ENCODE measurements at places on chromosomes 4 and X. TPM values are rescaled to one million over a fixed set of nuclear protein-coding genes. Genes with fewer than 3 reads are reported as not detected.
A peak's percentile ranks its signal among the peaks of the same experiment; 100 is the strongest.

The GAGE2A gene
- total RNA-seq: not detected

The SPIN2A gene
- total RNA-seq: 1.5 TPM

The DKK2 gene
- total RNA-seq: 0.71 TPM

The AMTN gene
- total RNA-seq: not detected

DNA sequence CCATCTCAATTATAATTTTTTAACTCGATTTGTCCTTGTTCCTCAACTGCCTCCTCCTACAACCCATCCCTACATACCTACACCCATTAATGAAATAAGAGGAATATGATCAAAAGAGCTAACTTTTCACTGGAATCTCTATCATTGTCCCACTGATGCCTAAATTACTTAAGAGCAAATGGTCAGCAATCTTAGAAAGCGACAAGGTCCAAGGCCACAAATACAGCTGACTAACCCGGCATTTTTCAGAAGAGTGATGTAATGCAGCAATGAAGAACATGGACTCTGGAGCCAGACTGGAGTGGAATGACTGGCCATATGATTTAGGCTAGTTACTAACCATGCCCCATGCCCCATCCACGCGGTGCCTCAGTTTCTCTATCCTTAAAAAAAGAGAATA, 56.2 kb downstream of the PPA2 start:
- no peak overlapping the region for H3K4me3 ChIP-seq
- H3K27ac ChIP-seq: no peak overlapping the region
- no peaks in the 10 kb centered on the region for H3K27me3 ChIP-seq
- DNase-seq: no peak
- no peaks in the 10 kb centered on the region for H3K4me1 ChIP-seq

DNA sequence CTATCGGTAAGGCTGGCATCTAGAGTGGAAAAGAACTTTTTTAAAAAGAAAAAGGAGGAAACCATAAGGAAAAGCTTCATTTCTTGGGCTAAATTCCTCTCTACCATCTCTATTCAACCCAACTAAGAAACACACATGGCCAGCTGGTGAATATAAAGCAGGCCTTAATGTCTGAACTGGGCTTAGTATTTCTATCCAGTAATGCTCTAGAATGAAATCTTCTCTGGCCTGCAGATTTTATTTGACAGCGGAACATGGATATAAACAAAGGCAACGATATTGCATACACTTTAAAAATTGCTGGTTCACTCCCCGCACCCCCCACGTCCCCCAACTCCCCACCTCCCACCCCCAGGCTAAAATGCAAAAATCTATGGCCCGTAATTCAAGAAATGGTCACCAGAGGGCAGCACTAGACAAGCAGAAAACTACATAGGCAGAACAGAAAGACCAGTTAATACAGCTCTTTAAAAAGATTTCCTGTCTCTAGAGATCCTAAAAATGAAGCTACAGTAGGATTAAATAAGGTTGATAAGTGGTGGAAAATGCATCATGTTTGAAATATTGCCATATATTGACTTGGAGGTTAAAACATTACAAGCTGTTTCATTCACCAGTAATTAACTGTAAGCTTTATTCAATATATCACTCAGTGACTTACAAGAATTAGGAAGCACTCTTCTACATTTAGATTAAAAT, 155.2 kb upstream of the GALNT7 start:
- no peak overlapping the region for H3K27ac ChIP-seq
- no peak for DNase-seq
- H3K36me3 ChIP-seq: no peaks in the 10 kb centered on the region
- no peaks in the 10 kb centered on the region for H3K4me1 ChIP-seq

DNA sequence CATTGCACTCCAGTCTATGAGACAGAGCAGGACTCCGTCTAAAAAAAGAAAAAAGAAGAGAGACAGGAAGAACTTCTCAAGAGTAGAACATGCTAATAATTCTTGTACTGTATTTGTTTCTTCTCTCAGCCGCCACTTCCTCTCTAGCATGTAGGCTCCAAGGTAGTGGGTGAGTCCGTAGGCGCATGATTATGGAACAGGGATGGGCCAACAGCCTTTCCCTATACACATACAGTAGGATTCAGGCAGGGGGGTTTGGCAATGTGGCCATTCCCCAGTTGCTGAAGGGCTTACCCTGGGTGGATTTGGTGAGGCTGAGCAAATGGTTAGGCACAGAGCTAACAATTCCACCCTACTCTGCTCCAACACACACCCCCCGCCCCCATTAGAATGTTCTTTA, 35.0 kb upstream of the APLN start:
- H3K4me3 ChIP-seq: no peak overlapping the region
- H3K36me3 ChIP-seq: no peaks in the 10 kb centered on the region
- no peak overlapping the region for H3K27ac ChIP-seq
- H3K27me3 ChIP-seq: no peaks in the 10 kb centered on the region
- DNase-seq: no peak
- H3K4me1 ChIP-seq: no peaks in the 10 kb centered on the region

DNA sequence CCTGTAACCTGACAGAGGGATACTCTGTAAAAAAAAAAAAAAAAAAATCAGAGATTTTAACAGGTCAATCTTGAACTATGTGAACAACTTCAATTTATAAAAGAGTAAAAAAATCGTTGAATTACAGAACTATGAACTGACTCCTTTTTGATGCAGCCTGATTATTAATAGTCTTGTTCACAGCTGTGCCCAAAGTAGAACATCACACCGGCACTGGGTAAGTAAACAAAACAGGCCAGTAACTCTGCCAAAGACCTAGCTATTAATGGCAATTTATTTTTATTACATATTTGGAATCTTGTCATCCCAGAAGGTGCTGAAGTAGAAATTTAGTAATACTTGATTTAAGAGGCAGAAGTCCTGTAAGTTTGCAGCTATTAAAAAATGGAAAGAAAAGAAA, 31.4 kb downstream of the CPE start:
- H3K36me3 ChIP-seq: no peaks in the 10 kb centered on the region
- H3K4me3 ChIP-seq: no peak overlapping the region
- H3K27ac ChIP-seq: no peak overlapping the region
- no peak for DNase-seq
- no peaks in the 10 kb centered on the region for H3K27me3 ChIP-seq

DNA sequence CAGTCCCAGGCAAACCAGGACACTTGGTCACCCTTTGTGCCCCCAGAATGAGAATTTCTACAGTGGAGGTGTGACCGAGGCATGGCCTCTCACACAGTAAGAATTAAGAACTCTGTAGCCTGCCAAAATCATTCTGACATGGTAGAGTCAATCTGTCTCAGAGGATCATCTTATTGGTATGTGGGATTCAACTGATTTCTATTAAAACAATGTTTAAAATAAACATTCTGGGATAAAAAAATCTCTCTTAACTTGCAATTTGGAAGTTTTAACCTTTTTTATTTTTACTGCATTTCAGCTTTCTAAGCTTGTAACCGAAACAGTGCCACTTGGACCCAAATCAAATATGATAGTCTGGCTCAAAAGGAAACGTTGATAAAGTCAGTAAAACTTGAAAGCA, 165.4 kb upstream of the LDB2 start:
- no peak overlapping the region for H3K27ac ChIP-seq
- no peaks in the 10 kb centered on the region for H3K36me3 ChIP-seq
- no peak for DNase-seq
- H3K4me1 ChIP-seq: peaks cover 6% of the 10 kb centered on the region

GRCh38 chr4:6926681-6927478, 17.3 kb downstream of the TBC1D14 start:
- H3K4me1 ChIP-seq: no peaks in the 10 kb centered on the region
- H3K27me3 ChIP-seq: no peaks in the 10 kb centered on the region
- H3K4me3 ChIP-seq: no peak overlapping the region
- DNase-seq: peak; percentile 85
- H3K36me3 ChIP-seq: no peaks in the 10 kb centered on the region
- H3K27ac ChIP-seq: no peak overlapping the region

DNA sequence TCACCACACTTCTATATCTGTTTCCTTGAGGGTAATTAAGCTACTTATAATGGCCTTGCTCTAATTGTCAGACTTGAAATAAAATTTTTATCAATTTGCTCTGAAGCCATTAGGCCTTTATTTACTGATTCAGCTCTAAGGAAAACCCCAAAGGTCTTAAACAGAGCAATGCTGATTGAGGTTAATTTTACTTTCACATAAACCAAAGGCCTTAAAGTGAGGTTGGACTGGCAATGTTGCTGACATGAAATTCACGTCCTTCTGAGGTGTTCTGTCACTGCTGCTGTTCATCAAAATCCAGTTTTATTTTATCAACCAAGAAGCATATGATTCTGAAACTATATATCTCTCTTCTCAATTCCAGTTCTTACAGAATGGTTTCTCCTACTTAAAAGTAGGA, 21.7 kb upstream of the GPRIN3 start:
- H3K27ac ChIP-seq: no peak overlapping the region
- no peaks in the 10 kb centered on the region for H3K4me1 ChIP-seq
- DNase-seq: no peak
- H3K27me3 ChIP-seq: no peaks in the 10 kb centered on the region
- H3K4me3 ChIP-seq: no peak overlapping the region
- no peaks in the 10 kb centered on the region for H3K36me3 ChIP-seq

- no peaks in the 10 kb centered on the region for H3K27me3 ChIP-seq
- H3K4me3 ChIP-seq: no peak overlapping the region
- H3K27ac ChIP-seq: no peak overlapping the region
- no peaks in the 10 kb centered on the region for H3K4me1 ChIP-seq
Observed at GRCh38 chrX:135112096-135112729, 8.1 kb downstream of the ETDB start.

- no peak for DNase-seq
- no peaks in the 10 kb centered on the region for H3K4me1 ChIP-seq
- H3K4me3 ChIP-seq: no peak overlapping the region
- H3K36me3 ChIP-seq: no peaks in the 10 kb centered on the region
- no peaks in the 10 kb centered on the region for H3K27me3 ChIP-seq
Observed at GRCh38 chr4:144174401-144175067, 34.0 kb upstream of the GYPA start.

DNA sequence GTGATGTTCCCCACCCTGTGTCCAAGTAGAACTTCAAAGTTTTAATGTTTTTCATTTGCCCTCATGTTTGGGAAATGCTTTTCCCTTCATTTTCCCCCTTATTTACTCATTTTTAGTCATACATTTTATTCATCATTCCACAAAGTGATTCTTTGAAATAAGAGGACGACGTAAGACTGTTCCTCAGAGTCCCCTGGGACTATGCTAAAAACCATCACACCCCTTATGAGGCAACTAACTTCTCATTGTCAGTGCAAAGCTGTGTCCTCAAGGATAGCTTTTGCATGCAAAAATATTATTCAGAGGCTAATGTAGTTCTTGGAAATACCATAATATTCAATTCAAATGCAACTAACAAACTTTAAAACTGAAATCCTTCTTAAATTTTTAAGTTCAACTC, 14.8 kb upstream of the ADGRG2 start:
- DNase-seq: no peak
- H3K27ac ChIP-seq: no peak overlapping the region
- no peaks in the 10 kb centered on the region for H3K36me3 ChIP-seq
- no peak overlapping the region for H3K4me3 ChIP-seq

DNA sequence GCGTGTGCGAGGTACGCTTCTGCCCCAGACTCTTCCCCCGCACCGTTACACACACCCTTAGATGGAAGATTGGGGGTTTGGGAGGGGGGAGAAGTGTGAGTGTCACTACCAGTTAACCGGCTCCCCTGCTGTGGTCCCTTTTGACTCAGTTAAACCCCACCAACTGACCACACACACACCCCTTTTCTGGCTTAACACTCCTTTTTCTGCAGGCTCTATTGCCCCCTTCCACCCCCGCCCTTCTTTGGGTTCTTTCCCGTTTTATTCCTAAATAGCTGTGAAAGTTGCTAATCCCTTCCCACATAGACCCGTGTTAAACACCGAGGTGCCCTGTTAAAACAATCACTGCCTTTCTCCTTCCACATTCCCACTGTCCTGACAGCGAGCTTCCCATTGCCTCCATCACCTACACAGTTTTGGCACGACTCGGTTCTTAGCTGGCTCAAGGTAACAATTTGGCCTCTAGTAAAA, 3.7 kb upstream of the NR3C2 start:
- DNase-seq: no peak
- H3K4me1 ChIP-seq: no peaks in the 10 kb centered on the region
- H3K36me3 ChIP-seq: no peaks in the 10 kb centered on the region

- no peak overlapping the region for H3K27ac ChIP-seq
- no peaks in the 10 kb centered on the region for H3K27me3 ChIP-seq
- H3K36me3 ChIP-seq: no peaks in the 10 kb centered on the region
- H3K4me1 ChIP-seq: no peaks in the 10 kb centered on the region
Observed at GRCh38 chrX:41670112-41670511, 18.7 kb upstream of the GPR34 start.
